ENCODE measurements at places on chromosomes 11 and 22. TPM values are rescaled to one million over a fixed set of nuclear protein-coding genes. Genes with fewer than 3 reads are reported as not detected.

Gene ART1
- not detected for total RNA-seq

Gene ADORA2A
- total RNA-seq = 3.5 TPM

Gene EPS8L2
- total RNA-seq = 39.3 TPM

Gene PNPLA5
- total RNA-seq = not detected

Gene TUB
- 8.7 TPM for total RNA-seq

Gene PDGFD
- total RNA-seq = 2.2 TPM

Gene ENTHD1
- total RNA-seq = not detected

Gene CATSPERZ
- not detected for total RNA-seq

Gene OTOG
- not detected for total RNA-seq

Gene FLRT1
- 0.54 TPM for total RNA-seq

Gene OR5P2
- not detected for total RNA-seq

Gene APLNR
- not detected for total RNA-seq

Gene BARX2
- total RNA-seq = not detected

Gene IFITM1
- total RNA-seq = 352 TPM

Gene KCNJ1
- total RNA-seq = not detected

Gene TEX54
- not detected for total RNA-seq

Gene MYO7A
- not detected for total RNA-seq

Gene APOA4
- total RNA-seq = not detected

Gene DCDC1
- not detected for total RNA-seq

Gene SLC22A9
- not detected for total RNA-seq

Gene BCR
- 45.1 TPM for total RNA-seq

Gene NTM
- 82.7 TPM for total RNA-seq

Gene TCN2
- 58.1 TPM for total RNA-seq

Gene MAJIN
- total RNA-seq = not detected

Measured in osteocyte (in vitro differentiated cells).